Hematopoietic multipotent progenitor cell (in vitro differentiated cells): ENCODE measurements at places on chromosomes 6 and 20. TPM values are rescaled to one million over a fixed set of nuclear protein-coding genes. Genes with fewer than 3 reads are reported as not detected.
A peak's percentile ranks its signal among the peaks of the same experiment; 100 is the strongest.

RPS6KA2 gene
- 4.6 TPM for total RNA-seq

GRCh38 chr6:90365002-90365401 is 68.4 kb upstream of the BACH2 start:
- DNase-seq: no peak

HTR1B gene
- total RNA-seq: 2.2 TPM

CTAGE9 gene
- total RNA-seq: not detected

MAS1 gene
- total RNA-seq: under 0.01 TPM

DNA sequence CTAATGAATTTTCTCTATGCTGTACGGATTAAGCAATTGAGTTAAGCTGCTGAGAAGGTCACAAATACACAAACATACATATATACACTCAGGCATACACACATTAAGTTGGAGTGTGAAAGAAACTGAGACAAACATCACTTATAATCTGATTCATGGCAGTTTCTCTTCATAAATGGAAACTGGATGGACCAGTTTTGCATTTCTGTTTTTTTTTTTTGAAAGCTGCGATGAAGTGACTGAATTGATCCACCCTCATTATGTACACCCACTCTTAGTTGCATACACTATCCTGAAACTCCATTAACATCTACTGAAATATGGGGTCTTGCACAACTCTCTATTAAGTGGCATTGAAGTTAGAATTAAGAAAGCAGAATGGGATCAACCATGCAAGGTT is 32.9 kb upstream of the TENT5A start:
- DNase-seq: no peak

GRCh38 chr6:43229803-43230620 is 731 bp upstream of the DNPH1 start:
- DNase-seq: no peak

GRCh38 chr6:76490456-76490855 is 418.0 kb upstream of the IMPG1 start:
- DNase-seq: no peak

GRCh38 chr6:166618866-166619761 is 7.9 kb downstream of the RPS6KA2 start:
- no peak for DNase-seq

DNA sequence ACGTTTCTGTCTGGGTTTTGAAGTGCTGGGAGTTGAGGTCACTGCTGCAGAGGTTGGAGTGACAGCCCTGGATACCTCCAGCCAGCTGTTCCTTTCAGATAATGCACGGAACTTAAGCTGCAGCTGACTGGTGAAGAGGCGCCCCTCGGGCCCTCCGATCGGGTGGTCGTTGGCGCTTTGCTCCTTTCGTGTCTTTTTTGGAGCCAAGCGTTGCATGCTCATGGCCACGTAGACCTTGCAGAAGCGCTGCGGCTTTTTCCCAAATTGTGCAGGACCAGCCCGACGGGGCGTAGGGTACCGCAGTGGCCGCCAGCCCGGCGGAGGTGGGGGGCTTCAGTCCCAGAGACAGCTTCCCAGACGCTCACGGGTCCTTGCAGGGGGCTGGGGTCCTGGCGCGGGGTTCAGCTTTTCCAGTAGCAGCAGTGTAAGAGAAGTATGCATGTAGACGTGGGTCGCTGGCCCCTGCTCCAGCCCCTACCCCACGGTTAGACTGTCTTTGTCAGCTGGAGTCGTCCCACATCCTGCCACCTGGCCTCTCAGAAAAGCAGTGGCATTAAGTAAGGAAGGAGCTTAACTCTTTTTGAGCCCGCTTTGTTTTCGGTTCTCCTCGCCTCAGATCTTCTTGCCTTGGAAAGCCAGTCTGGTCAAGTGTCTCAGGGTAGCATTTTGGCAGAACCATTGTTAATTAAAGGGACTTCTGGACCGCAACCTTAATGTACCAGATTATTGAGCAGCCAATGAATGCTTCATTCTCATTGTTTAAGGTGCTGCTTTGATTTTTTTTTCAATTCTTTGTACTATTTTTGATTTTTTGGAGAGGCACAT is 838 bp downstream of the TNFAIP3 start:
- DNase-seq: peak; percentile 62

DNA sequence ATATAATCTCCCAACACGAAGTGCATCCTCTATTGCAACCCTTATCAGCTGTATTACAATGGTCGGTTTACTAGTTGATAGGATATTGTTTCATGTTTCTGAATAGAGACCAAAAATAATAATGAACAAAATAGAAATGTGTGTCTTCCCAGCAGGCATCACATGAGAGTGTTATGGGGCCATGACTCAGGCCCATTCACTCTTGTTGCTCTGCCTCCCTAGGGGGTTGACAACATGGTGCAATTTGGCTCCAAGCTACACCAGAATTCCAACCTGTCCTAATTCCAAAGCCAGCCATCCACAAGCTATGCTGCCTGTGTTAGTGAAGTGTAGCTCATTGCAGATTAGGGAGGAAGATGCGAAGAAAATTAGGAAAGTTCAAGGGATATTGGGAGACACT is 13.1 kb upstream of the SAYSD1 start:
- no peak for DNase-seq

DNA sequence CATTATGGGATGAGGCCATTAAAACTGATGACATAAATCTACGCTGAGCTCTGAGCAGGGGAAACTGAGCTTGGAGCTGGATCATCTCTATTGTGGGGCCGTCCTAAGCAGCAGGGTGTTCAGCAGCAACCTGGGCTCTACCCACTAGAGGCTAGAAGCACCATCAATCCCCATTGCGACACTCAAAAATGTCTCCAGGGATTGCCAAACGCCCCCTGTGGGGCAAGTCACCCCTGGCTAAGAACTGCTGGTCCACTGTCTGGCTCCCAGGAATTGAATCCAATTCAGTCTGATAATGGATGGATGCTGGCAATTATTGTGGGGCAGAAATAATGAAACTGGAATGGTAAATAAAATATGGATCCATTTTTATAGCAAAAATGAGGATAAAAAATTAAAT is 38.2 kb downstream of the PMEPA1 start:
- no peak for DNase-seq

DNA sequence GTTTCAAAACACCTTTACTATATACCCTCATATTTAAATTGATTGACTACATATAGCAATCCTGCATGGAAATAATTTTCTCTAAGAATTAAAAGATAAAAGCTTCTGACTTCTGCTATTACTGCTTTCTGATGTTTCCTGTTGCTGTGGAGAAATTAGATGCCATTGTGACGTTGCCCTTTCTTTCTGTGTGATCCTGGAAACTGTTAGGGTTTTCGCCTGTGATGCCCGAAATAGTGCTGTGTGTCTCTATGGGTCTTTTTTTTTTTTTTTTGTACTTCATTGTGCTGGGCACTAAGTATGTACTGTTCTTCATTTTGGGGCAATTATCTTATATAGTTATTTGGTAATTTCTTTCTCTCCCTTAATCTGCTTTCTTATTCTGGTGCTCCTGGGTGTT is 205.0 kb downstream of the ARID1B start:
- peak; percentile 72 for DNase-seq

CST4 gene
- total RNA-seq: not detected

DYNLT2 gene
- total RNA-seq: 2.7 TPM

DNA sequence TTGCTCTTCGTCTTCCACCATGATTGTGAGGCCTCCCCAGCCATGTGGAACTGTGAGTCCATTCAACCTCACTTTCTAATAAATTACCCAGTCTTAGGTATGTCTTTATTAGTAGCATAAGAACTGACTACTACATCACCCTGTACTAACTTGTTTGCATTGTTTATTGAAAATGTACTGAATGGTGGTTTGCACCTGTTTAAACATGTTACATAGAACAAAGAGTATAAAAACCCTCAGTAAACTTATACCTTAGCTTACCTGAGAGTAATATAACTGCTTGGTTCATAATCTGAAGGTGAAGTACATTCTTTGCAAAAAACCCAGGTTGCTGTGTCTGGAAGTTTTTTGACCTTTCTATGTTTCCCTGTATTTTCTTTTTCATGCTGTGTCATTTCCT is 777.8 kb downstream of the TBC1D32 start:
- DNase-seq: no peak

JPH2 gene
- under 0.01 TPM for total RNA-seq

NRSN1 gene
- not detected for total RNA-seq

CFAP206 gene
- total RNA-seq: under 0.01 TPM

GRCh38 chr6:67768972-67769371 is 866.1 kb upstream of the ADGRB3 start:
- no peak for DNase-seq

ZNF341 gene
- total RNA-seq: 4.6 TPM

DNA sequence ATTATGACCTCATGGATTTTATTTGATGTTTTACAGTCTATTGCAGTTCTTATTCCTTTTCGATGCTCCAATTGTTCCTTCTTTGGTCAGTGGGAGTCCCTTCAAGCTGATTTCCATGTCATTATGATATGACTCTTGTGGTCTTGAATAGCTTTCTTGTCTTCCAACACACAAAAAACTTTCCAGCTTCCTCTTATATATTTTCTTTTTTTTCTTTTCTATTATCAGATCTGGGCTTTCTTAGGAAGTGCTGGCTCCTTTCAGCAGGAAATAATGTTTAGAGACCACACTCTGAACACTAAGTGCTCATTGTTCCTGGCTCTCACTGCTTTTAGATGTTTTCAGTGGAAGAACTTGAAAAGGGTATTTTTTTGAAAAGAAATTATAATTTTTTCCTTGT is 3.1 kb upstream of the SLC17A1 start:
- DNase-seq: no peak

TGM3 gene
- total RNA-seq: not detected

DNA sequence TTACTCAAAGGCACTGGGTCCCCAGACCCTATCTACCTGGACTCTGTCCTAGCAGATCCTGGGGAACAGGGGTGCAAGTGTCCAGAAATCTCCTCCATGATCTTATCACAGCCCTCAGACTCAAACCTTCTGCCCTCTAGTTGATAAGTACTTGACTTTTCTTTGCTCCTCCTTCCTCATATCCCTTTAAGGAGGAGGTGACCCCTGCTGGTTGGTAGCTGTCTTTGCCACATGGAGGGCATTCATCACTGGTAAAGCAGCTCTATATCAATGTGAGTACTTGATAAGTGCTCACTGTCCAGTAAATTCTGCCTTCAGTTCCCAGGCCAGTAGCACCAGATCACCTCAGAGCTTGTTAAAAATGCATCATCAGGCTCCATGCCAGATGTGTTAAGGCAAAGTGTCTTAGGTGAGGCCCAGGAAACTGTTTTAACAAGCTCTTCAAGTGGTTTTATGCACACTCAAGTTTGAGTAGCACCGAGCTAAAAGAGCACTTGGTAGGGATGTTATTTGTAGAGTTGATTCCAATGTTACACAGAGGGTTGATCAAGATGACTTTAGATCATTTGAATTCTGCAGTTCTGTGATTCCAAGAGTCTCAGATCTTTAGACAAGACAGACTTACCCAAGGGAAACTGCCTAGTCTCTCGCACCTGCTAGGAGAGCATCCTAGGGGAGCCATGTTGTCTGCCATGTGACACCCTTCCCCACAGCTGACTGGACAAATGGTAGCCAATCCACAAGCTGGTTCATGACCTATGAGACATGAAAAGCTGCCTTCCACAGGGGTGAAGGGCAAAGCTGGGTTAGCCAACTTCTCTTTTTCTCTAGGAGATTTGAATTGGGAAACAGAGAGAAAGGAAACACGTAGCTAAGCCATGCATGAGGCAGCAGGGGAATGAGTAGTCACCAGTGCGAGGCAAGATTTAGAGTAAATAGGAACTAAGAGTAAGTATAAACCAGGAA is 18.6 kb downstream of the TREML2 start:
- peak; percentile 21 for DNase-seq

GRCh38 chr6:128478230-128479047 is 42.0 kb downstream of the PTPRK start:
- DNase-seq: no peak
